Right ventricle myocardium inferior (tissue), 1 donor: ENCODE measurements at places on chromosomes 5 and 9.

- DNase-seq: no peak
Observed at GRCh38 chr5:124524552-124525232, 221.7 kb downstream of the ZNF608 start.

DNA sequence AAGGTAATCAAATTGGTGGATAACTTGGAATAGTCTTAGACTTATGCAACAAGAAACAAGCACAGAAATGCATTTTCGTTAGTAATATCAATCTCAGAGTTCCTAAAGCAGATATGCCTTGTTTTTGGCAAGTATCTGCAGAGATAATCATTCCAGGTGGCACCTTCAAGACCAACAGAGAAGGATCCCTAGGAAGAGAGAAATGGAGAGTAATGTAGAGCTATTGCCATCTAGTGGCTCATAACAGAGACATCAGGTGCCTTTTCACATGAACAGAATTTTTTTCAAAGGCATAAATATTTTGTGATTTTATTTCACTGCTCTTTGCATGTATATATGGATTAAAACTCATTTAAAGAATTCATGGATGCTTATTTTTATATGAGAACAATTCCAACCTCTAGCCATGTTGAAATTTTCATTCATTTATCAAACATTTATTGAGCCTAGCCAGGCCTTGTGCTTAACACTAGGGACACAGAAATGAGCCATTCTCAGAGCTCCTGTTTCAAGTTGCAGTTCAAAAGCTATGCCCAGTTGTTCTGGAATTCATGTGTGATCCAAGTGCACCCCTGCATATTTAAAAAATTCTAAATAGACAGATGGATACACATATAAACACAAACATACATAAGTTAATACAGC lies 117.5 kb upstream of the OR13F1 start:
- DNase-seq: no peak

DNA sequence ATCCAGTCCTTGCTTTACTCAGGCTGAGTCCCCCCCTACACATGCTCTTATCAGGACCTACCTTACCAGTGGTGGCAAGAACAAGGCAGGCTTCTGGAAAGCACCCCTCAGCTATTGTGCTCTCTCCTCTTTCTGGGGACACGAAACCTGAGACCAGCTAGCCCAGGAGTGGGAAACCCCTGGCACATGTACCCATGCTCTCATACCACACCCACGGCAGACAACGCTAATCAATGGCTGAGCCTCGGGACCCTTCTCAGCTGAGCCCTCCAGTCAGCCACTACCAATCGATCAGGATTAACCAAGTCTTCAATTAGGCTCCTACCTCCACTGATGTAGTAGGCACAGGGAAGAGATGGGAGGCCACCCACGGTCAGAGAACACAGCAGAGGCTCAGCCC lies 65.1 kb downstream of the VAV2 start:
- DNase-seq: no peak

GRCh38 chr5:115096034-115096769 lies 73.5 kb downstream of the TRIM36 start:
- DNase-seq: no peak

GRCh38 chr5:38292228-38292627 lies 33.9 kb downstream of the EGFLAM start:
- no peak for DNase-seq

DNA sequence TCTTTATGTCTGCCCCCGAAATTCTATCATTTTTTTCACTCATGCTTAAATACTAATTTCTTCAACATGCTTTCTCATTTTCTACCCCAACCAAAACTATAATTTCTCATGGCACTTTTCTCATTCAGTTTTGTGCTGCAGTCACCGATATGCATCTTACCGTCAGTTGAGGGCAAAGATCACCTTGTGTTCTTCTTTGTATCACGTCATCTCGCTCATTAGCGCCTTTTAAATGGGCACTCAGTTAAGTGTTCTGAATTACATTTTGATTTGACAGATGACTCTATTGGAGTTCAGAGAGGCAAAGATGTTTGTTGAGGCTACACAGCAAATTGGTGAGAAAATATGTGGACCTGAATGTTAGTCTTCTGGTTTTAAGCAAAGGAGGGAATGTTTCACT lies 211.7 kb upstream of the GLRA1 start:
- no peak for DNase-seq

DNA sequence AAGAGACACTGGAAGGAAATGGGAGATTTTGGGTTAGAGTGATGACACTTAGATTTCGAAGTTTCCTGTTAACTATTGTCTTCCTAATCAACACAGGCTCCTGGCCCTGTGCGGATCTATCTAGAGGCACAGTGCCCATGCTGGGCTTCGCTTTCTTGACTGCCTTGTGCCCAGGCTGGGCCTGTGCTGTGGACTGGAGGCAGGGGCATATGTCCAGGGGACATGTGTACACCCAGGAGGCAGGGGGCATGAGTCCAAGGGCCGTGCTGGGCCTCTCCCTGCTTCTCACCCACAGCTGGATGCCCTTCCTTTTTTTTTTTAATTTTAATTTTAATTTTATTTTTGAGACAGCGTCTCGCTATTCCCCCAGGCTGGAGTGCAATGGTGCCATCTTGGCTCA lies 37.6 kb downstream of the EHMT1 start:
- DNase-seq: no peak

- no peak for DNase-seq
Observed at GRCh38 chr9:122122468-122122867, 29.4 kb upstream of the TTLL11 start.

- no peak for DNase-seq
Observed at GRCh38 chr5:122295138-122295537, 16.9 kb upstream of the SNCAIP start.
